AG09319 (cell line): ENCODE measurements at places on chromosomes 13 and 19.

DNA sequence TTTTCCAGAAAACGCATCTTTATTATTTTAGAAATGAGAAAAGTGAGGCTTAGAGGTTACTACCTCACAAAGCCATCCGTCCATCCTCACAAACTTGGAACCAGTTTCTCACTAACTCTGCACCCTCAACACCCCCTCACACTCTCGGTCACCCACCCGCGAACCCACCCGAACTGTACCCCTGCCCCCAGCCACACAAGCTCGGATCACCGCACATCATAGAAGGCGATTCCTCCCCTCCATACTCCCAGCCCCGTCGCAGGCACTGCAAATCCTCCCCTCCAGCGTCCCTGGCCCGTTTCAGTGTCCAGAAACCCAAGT is 238 bp downstream of the ZNF260 start:
- DNase-seq = no peak

DNA sequence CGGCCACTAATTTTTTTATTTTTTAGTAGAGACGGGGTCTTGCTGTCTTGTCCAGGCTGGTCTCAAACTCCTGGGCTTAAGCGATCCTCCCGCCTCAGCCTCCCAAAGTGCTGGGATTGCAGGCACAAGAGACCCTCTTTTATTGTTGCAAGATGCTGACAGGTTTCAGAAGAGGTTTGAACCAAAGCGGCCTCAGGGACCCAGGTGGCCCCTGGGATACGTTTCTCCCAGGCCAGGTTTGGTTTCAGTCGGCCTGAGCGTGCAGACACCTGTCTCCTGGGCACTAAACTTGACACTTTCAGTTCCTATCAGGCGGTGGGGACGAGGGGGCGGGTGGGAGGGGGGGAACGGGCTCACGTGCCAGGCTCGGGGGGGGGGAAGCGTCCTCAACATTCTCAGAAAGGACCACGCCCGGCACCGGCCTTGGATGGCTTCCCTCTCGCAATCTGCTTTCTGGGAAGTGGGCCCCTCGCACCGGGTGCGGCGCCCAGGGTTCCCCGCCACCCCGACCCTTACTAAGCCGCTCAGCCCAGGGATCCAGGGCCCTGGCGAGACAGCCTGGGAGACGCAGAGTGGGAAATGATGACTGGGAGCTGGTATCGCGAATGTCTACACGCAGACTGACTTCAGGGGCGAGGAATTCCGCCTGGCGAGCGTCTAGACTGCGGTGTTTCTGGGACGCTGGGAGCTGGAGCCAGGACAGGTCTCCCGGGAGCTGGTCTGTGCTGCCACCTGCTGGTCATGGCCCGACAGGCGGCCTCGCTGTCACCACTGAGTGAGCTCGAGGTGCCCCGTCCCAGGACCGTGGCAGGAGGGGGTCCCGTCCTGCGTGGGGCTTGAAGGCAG is 91.6 kb downstream of the GNG7 start:
- DNase-seq = peak; percentile 78

- no peak for DNase-seq
Measured at GRCh38 chr19:44608391-44608821, 5.0 kb upstream of the IGSF23 start.

DNA sequence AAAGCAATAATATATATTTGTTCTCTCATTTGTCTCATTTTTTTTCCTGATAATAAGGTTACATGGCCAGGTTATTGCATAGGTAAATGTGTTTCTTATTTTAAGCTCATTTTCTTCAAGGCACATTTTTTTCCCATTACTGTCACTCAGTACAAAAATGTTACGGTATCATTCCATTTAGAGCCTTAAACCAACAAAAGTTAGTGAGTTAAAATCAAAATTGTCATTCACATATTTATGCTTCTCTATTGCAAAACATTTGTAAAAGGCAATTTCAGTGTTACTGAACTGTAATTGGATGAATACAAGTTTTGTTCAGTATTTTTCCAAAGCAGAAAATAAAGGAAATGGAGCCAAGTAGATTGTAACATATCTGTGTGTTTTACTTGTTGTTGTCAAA is 117.6 kb upstream of the MAB21L1 start:
- DNase-seq = no peak

- DNase-seq = no peak
Measured at GRCh38 chr13:42375663-42376062, 103.7 kb downstream of the AKAP11 start.
